Transverse colon (tissue), 4 donors: ENCODE measurements at places on chromosomes 1 and 21. TPM values are rescaled to one million over a fixed set of nuclear protein-coding genes. Genes with fewer than 3 reads are reported as not detected.

DNA sequence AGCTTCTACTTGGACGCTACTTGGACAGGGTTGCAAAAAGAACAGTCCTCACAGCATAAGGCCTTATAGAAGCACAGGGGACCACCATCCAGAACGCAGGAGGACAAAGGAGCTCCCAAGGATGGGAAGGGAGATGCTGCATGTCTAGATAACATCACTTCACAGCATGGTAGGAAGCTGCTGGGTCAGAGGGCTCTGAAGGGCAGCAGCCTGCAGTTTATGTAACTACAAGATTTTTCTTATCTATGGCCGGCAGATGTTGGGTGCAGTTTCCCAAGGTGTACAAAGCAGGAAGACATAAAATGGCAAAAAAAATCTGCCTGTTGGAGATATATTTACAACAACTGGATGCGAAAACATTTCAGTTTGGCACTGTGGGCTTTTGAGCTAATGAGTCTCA is 45.3 kb upstream of the SLC5A9 start:
- no peak for DNase-seq

GRCh38 chr1:9031484-9032259 is 5.4 kb upstream of the SLC2A7 start:
- DNase-seq = no peak

DNA sequence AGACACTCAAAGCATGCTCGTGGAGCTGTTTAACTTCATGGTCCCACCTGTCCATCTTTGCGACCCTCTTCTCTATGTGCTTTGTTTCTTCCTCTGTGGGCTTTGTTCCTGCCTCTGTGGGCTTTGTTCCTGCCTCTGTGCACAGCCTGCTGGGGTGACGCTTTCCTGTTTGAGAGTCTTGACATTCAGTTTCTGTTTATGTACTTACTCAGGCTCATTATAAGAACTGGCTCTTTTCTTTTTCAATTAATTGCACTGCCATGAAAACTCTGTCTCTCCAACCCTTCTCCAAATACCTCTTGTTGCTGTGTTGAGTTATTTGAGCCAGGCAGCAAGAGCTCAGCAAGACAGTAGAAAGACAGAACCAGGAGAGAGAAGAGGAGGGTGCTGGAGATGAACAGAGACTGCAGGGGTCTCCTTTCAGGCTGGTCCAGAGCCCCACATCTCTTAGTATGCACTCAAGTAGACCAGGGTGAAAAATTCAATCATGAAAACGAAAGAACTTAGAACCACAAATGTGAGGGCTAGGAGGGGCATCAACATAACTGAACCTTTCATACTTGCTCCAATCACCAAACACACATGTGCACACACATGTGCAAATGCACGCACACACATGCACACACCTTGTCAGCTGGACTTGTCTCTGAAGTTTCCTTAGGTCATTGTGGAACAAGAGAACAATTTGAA is 88.3 kb upstream of the SGIP1 start:
- peak; percentile 51 for DNase-seq

Gene SLC1A7
- total RNA-seq = not detected

Gene UBASH3A
- total RNA-seq = not detected

- no peak for DNase-seq
Measured at GRCh38 chr1:205071801-205072200, 12.5 kb downstream of the TMEM81 start.

Gene CPT2
- 69.4 TPM for total RNA-seq

Gene NES
- total RNA-seq = 3.3 TPM

Gene DAB1
- not detected for total RNA-seq

Gene CSMD2
- total RNA-seq = not detected

DNA sequence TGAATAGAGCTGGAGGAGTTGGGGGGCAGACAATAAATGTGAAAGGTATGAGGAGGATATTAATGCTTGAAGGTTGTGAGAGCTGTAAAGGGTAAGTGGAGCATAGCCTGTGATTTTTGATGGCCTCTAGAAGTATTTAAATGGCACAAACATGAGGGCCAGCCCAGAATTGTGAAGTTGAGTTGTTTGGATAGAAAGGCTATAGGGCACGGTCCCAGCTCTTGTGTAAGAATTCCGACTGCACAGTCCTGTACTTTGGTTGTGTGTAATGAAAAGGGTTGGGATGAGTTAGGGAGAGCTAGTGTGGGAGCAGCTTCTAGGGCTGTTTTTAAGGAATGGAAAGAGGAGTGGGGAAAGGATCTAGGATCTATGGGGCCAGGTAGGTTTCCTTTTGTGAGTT is 665.5 kb downstream of the USP25 start:
- no peak for DNase-seq

GRCh38 chr1:30277415-30277814 is 446.0 kb downstream of the MATN1 start:
- no peak for DNase-seq
